ENCODE measurements at places on chromosomes 4 and X. TPM values are rescaled to one million over a fixed set of nuclear protein-coding genes. Genes with fewer than 3 reads are reported as not detected.

DNA sequence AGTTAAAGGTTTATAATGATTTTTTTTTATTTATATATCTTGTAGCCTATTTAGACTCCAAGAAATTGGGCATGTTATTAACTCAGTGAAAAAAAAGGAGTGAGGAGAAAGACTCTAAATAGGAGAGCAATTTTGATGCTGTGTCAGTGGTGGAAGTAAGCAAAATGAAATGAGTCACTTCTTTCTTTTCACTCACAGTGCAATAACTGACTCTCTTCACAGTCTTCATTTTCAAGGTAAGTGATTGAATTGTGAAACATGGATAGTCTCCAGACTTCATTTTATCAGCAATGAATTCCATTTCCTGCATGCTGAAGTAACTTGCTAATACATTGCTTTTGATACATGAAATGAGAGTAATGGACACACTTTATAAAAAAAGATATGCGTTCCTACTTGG lies 2271.5 kb downstream of the PCDH7 start:
- no peak for DNase-seq

GRCh38 chrX:43349363-43349762 lies 306.7 kb upstream of the MAOA start:
- no peak for DNase-seq

DNA sequence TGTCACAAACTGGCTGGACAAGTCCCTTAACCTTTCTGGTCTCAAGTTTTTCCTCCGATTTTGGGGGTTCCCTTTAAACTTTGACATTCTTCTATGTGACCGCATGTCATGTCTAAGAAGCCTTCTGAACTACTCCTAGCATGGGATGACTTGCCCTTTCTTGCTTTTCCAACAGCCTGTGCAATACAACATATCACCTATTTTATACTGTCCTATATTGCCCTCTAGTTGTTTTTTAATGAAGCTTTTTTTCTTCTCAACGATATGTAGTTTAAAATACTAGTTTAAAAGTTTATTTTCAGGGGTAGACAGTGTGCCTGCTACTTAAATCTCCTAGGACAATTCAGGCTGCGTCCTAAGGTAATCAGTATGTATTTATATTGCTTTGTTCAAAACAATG lies 1.0 kb upstream of the IGBP1 start:
- DNase-seq: no peak

CSAG3 gene
- not detected for polyA plus RNA-seq
